ENCODE measurements at places on chromosomes 1 and 21.

GRCh38 chr1:206547104-206547503 lies 39.8 kb downstream of the RASSF5 start:
- DNase-seq = no peak

DNA sequence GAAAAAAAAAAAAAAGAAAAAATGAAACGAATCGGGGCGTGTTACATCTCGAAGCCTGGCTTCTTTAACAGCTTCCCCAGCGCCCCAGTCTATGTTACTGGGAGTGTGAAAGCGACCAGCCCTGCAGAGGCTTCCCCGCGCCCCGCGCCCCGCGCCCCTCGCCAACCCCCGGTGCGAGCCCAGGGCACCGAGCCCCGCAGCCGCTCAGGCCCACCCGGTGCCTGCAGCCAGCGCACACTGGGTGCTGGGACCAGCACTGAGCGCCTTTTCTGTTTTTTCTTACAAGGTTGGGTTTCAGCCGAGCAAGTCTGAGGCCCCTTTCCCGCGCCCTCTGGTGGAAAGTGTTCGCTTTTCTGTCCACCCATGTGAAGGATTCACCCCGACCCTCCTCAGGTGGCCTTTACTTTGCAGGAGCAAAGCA lies 42.1 kb upstream of the ZNF496 start:
- no peak for DNase-seq

- no peak for DNase-seq
These were observed 29.0 kb upstream of the ARID1A start for GRCh38 chr1:26666855-26667254.

DNA sequence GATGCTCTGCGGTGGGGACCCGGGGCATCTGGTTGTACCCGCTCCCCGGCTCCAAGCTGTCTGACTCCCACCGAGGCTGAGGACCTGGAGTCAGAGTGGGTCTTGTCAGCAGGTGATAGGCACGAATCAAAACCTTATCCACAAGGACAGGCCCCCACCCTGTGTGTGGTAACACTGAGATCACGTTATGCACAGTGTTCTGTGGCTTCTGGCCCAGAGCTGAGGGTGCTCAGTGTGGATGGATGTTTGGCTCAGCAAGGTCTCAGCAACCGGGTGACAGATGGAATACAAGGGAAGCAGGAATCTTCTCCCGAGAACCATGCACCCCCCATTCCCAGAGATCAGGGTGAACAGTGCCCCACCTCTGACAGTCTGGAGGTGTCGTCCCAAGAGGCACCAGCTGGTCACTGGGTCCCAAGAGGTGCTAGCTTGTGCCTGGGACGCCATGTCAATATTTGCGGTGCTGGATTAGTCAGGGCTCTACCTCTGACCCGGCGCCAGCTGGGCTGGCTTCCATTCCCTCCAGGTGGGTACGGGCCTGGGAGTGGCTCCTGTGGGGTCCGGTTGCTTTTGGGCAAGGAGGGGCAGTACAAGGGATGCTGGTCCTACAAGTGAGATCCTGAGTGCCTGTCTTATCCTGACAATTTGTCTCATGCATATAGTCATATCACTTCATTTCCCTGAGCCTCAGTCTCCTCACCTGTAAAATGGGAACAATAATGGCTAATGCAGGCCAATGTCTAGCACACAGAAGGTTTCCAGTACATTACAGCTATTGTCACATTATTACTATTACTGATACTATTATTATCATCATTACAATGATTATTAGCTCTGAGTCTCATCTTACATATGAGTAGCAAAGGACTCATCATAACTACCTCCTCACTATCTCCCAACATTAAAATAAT lies 957 bp downstream of the CAPN9 start:
- no peak for DNase-seq

- DNase-seq = no peak
These were observed 10.4 kb upstream of the GJA9 start for GRCh38 chr1:38891753-38892152.

DNA sequence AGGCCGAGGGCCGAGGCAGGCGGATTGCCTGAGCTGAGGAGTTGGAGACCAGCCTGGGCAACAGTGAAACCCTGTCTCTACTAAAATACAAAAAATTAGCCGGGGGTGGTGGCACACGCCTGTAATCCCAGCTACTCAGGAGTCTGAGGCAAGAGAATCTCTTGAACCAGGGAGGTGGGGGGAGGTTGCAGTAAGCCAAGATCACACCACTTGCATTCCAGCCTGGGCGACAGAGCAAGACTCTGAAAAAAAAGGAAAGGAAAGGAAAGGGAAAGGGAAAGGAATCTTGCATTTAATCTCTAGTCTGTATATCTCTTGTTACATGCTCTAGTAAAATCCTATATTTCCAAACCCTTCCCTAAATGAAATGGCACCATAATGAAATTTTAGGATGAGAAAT lies 328.3 kb upstream of the ADGRL2 start:
- DNase-seq = no peak

- no peak for DNase-seq
These were observed 546.6 kb upstream of the TMPRSS15 start for GRCh38 chr21:18950045-18950740.

- no peak for DNase-seq
These were observed 1488.4 kb downstream of the MRPL39 start for GRCh38 chr21:24118738-24119459.

- DNase-seq = no peak
These were observed 261.5 kb downstream of the ADGRL2 start for GRCh38 chr1:82062206-82062605.
